ENCODE measurements at places on chromosomes 7 and 10.
A peak's percentile ranks its signal among the peaks of the same experiment; 100 is the strongest.

GRCh38 chr7:131364767-131365344 lies 37.2 kb downstream of the MKLN1 start:
- DNase-seq, result no peak

DNA sequence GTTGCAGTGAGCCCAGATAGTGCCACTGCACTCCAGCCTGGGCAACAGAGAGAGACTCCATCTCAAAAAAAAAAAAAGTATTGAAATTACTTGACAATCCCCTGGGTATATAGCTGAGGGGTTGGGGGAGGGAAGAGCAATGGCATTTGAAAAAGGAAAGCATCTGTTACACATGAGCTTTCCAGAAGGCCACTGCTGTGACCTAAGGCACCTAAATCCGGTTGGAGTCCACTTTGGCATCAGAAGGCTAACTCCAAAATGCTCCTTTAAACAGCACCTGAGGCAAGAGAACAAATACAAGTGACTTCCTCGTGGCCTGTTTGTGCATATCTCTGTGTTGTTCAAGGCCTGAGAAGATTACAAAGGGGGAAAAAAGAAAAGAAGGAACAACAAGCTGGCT lies 74.8 kb upstream of the PALS2 start:
- DNase-seq, result no peak

- no peak for DNase-seq
Observed at GRCh38 chr7:18798088-18798906, 302.7 kb downstream of the HDAC9 start.

DNA sequence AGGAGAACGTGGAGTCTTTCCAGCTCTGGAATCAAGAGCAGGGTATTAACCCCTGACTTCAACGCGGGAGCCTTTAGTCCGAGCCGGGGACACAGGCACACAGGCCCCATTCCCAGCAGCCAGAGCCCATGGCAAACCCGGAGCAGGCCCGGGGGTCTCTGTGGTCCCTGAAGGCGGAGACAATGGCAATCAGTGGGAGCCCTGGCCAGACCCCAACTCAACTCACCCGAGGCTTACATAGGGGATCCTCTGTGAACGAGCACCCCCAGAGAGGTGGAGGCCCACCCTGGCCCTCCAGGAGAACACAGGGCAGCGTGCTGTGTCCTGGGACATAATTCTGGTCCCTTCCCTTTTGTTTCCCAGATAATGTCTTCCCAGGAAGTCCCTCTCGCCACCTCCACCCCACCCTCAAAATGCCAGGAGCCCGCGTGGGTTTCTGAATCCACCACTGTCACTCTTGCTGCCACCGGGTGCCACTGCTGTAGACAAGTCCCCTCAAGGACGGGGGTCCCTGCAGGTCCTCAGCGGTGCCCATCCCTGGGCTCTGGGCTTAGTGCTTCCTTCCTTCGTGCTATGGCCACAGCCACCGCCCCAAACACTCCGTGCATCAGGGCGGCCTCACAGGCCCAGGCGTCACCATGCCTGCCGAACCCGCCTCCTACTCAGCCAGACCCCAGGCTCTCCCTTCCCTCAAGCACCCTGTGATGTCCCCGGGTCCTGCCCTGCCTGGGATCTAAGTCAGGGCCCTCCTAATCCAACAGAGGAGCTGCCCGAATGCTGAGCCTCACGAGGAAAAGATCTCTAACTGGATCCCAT lies 28.6 kb upstream of the PPP2R2D start:
- no peak for DNase-seq

DNA sequence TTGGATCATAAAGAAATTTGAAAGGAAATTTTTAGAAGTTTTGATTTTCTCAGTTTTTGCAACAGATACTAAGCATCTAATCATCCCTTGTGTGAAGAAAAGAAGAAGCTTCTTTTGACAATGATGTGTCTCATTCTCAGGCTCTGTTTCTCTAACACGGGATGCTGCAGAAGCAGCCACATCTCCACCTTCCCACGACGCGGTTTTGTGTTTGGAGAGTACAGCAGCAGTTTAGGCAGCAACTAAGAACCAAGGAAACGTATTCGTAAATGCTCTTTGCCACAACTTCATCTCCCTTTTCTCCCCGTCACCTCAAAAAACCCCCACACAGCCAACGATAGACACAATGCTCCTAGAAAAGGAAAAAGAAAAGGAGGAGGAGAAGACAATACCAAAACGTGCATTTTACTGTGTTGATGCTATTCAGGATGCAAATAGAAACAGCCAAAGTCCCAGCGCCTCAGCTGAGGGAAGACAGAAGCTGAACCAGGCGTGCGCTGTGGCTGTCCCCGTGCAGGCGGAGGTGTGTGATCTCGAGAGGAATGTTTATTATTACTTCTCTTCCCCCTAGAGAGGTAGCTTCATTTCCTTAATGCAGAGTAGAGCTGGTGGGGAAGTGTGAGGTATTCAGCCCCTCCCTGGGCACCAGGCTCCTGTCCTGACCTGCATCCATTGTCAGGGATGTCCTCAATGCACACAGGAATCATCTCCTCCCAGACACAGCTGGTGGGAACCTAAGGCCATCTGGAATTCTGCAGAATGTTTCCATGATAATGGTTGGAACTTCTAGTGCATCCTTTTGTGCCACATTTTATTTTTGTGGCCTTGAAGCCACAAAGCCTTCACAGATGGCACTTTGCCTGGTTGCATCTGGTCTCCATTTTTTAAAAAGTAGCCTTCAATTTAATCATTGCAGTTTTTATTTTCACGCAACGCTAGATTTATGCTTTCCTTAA lies 174.6 kb upstream of the KLF6 start:
- DNase-seq, result peak; percentile 21

DNA sequence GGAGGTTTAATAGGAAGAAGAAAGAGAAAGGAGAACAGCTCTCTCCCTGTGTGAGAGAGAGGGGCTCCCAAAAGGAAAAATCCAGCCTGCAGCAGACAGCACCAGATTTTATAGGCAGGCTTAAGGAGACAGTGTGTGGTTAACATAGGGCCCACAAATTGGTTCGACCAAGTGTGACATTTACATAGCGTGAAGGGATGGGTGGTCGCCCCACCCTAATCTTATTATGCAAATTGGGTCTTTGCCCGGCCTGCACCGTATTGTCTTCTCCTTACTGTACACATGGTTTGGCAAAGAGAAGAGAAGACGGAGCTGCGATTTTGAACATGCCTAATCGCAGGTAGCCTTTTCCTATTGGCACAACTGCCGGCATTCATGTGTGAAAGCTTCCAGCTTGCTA lies 756.3 kb downstream of the NXPH1 start:
- peak; percentile 60 for DNase-seq

DNA sequence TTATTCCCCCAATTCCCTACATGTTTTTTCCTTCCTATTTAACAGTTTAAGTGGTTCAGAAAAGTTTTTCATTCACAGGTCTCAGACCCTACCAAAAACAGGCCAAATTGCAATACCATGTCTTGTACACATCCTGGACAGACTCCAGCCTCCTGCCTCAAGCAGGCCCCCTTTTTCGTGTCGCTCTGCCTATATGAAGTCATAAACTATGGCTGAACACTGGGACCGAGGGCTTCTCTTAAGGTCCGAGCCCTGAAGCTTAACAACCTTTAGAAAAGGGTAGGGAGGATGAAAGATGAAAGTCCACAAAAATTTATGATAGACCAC lies 1.4 kb downstream of the FBXW4 start:
- DNase-seq, result peak; percentile 75

- DNase-seq, result no peak
Observed at GRCh38 chr10:117425974-117426566, 50.8 kb upstream of the PDZD8 start.

DNA sequence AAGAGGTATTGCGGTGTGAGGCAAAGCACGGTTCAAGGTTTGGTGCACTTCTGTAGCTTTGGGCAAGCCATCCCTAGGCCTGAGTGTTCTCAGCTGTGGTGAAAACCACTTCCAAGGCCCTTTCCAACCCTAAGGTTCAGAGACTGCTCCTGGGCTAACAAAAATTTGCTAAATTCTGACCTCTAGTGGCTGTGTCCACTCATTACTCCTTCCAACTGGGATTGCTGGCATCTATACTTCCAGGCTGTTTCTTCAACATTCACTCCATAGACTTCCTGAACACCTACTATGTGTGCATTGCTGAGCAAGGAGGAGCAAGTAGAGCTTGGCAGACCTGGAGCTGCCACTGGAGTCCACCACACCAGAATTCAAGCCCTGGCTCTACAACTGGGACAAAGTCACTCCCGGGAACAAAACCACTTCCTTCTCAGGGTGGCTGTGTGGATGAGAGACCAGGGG lies 29.3 kb upstream of the SH3PXD2A start:
- peak; percentile 40 for DNase-seq

- DNase-seq, result peak; percentile 58
Observed at GRCh38 chr7:5424749-5425506, 1.3 kb upstream of the TNRC18 start.

GRCh38 chr7:143496263-143496662 lies 18.6 kb downstream of the TAS2R41 start:
- DNase-seq, result no peak

- DNase-seq, result no peak
Observed at GRCh38 chr10:124903111-124903510, 38.8 kb upstream of the ZRANB1 start.

- DNase-seq, result no peak
Observed at GRCh38 chr10:13608246-13608853, 21.6 kb downstream of the PRPF18 start.
